ENCODE measurements at places on chromosomes 1 and 21.

GRCh38 chr1:4702932-4703331, 48.5 kb downstream of the AJAP1 start:
- DNase-seq: no peak

DNA sequence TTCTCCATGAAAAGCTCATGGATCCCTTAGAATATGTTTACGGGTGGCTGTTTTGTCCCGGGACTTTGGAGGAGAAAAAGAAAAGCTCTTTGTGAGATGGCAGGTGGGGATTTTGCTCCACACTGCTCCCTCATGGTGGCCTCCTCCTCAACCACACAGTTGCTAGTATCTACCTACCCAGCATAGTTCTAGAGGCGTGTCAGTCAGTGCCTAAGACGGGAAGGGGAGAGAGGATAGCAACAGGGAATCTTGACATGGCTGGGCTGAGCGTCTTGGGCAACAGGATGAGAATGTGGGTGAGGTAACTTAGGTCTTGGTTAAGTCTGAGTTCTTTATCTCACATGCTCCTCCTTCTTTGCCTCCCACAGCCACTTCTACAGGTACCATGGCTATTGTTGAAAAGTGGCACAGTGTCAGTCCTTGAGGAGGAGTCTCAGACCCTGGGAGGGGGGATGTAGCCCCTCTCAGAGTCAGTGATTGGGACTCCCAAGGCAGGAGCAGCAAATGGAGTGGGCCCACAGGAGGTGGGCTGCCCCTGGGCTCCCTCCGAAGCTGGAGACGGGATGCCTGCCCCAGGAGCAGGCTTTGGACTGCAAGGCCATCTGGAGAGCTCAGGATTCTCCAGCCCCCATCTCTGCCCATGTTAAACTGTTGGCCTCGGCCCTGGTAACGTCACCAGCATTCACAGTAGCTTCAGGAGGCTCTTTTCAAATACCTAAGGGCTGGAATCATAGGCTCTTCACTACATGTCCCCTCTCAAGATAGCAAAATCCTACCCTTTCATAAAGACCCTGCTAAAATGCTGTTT, 75.4 kb downstream of the TENT5C start:
- DNase-seq: no peak

GRCh38 chr21:46159390-46159789, 4.0 kb upstream of the FTCD start:
- no peak for DNase-seq

- no peak for DNase-seq
These were observed at the start of gene CASQ1 for GRCh38 chr1:160189649-160190625. Gene CASQ1, plus strand, starts transcription at chr1:160190575. Its CDS starts 177 bp downstream, at chr1:160190752.

DNA sequence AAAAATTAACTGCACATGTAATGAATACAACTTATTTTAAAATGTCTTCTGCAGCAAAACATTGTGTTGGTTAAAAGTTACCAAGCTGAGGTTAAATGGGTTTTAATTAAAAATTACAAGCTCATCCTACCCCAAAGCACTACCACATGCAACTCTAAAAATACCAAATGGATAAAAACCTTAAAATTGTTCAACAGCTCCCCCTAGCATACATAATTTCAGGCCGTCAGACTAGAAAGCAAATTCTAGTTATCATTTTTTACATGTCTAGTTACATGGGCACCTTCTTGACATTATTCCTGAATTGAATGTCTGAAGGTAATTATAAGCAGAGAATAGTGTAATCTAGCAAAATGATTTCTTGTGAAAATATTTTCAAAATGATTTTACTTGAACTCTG, 176.5 kb downstream of the C1orf21 start:
- no peak for DNase-seq

DNA sequence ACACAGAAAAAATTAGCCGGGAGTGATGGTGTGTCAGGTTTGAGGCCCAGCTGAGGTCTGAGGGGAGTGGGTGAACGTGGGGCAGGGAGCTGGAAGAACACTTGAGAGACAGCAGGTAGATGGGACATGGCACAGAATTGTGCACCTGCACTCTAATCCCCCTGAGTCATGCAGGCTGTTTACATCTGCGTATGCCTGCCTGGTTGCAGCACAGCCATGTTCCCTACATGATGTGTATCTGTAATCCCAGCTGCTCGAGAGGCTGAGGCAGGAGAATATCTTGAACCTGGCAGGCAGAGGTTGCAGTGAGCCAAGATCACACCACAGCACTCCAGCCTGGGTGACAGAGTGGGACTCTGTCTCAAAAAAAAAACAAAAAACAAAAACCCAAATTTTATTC, 44.8 kb downstream of the ATP5PO start:
- no peak for DNase-seq

- no peak for DNase-seq
These were observed 16.5 kb upstream of the KLHDC8A start for GRCh38 chr1:205373022-205373797.

DNA sequence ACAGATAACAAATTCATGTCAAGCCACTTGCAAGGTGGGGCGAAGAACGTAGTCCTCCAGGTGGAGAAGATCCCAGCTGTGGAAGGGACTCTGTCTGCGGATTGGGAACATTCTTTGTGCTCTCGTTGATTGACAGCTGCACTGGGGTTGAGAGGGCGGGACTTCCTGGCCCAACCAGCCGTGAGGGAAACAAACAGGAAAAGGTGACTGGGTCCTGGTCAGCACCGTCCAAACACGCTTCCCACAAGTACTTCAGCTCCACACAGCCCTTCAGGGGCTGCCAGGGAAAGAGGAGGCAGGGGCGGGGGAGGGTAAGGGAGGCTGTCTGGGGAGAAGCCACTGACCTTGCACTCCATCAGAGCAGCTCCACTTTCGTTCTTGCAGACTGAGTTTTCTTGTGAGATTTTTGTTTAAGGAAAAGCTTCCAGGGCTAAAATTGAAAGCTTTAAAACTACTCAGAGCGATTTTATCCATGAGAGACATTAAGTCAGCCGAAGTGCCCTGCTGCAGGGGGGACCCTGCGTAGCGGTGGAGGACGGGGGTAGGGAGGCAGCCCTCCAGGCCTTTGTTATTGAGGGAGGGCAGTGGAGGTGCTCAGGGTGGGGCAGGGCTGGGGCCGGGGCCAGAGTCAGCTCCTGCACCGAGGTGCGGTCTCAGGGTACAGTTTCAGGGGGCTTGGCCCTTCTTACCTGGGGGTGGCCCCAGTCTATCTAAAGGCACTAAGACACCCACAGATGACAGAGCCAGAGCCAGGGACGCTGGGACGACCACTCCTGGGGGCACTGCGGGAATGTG, 21.6 kb upstream of the STUM start:
- no peak for DNase-seq

- no peak for DNase-seq
These were observed 569 bp downstream of the TRABD2B start for GRCh38 chr1:47996406-47997226.

GRCh38 chr1:27821761-27822315, 8.7 kb upstream of the PPP1R8 start:
- DNase-seq: no peak

DNA sequence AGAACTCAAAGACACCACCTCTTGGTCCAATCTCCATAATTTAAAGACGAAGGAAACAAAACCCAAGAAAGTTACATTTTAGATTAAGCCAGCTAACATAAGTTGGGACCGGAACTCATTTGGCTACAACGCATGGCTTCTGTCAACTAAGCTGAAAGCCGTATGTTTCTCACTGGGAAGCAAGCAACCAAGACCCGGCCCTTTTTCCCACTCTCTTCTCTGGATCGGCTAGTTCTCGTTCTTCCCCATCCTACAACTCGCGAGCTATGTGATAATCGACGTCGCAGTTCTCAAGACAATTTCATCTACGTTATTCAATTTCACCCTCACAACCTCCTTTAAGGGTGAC, 601 bp downstream of the CCT8 start:
- DNase-seq: no peak

- DNase-seq: no peak
These were observed 177.1 kb downstream of the HHAT start for GRCh38 chr1:210505601-210506496.

DNA sequence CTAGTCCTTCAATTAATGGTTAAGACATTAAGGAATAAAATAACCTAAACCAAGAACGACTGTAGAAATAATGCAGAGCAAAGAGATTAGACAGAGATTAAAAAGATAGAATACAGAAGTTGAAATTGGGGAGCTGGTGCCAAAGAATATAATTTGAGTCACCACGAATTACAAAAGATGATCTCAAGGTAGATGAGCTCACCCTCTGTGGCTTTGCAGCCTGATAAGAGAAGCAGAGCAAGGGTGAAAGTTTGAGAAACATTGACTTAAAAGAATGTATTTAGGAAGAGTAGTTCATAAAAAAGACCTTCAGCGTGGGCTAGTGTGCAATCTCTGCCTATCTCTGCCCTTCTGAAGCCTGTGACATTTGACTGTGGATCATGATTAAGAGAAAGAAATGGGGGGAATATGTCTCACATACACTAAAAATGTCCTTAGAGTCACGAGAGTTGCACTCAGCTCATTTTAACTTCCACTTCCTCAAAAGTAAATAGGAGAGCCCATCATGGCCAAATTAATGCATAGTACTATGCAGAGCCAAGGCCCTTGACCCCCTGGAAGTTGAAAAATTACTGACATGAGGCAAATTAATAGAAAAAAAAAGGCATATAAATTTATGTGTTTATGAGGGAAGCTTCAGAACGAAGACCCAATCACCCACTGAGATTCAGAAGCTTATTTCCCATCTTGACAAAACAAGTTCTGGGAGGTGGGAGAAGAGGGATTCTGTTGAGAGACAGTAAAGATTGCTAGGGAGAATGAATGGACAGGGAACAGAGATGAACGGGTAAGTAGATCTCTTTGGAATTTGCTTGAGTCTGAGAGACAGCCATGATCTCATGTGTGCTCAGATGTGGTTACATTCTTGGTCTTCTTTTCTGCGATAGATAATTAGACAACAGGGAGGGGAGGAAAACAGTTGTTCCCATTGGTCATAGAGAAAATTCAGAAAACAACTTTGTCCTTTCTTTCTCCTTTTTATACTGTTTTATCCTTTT, 395.4 kb upstream of the LRRC7 start:
- no peak for DNase-seq

DNA sequence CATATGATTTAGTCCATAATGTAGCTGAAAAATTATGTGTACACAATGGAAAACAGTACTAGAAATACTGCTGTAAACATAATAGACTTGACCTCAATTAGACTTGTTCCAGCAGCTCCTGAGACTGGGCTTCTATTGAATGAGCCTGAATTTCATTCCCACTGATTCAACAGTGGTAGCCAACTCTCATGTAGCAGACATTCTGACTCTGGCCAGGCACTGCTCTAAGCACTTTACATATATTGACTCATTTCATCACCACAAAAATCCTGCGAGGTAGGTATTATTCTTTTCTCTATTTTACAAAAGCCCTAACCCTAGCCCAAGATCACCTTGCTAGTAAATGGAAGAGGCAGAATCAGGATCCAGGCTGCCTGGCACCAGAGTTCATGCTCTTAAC, 12.8 kb upstream of the CTSS start:
- no peak for DNase-seq

- no peak for DNase-seq
These were observed 35.9 kb downstream of the FCER1A start for GRCh38 chr1:159338018-159338417.

GRCh38 chr1:206001476-206001888, 1.7 kb downstream of the RAB7B start:
- DNase-seq: no peak

DNA sequence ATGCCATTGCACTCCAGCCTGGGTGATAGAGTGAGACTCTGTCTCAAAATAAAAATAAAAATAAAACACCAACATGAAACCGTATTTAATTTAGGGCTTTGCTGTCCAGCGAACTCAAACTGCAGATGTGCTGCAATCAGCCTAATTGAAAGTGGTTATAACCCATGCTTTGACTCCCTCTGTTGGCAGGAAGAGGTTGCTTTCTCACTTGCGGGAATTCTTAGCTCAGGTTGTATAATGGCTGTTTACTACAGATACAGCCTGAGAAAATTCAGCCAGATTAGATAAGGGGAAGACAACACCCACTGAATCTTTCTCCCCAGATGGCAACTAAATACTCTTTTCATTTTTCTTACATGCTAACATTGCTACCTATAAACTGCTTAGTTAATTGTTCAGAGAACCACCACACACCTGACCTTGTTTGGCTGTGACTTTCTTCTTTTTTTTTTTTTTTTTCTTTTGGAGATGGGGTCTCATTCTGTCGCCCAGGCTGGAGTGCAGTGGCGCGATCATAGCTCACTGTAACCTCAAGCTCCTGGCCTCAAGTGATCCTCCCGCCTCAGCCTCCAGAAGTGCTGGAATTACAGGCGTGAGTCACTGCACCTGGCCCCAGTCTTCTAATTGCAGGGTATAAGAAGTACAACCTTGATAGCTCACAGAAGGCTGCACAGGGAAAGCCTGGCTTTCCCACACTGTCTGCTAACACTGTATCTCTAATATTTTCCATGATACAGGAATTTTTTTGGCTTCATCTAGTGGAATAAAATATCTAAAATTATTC, 34.6 kb downstream of the DNTTIP2 start:
- no peak for DNase-seq

DNA sequence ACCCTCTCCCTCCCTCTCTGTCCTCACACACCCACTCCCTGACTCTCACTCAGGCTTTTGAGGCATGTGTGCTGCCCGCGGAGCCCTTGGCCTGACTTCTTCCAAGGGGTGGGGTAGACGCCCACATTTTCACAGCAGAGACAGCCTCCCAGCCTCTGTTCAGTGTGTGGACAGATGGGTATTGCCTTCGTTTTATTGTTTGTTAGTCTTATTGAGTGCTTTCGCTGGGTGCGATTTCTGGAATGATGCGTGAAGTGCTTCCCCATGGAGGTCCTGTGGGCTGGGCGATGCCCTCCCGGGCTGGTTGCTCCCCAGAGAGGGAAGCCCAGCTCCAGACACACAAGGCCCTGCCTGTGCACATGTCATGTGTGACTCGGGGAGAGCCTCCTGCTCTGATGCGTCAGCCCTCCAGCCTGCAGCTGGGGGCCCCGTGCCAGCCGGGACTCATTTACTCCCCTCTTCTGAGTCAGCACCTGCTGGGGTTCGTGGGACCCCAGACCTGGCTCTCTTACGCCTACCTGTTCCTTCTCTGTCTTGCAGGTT, 14.7 kb downstream of the PDXK start:
- no peak for DNase-seq

- no peak for DNase-seq
These were observed 5.2 kb downstream of the LRRC7 start for GRCh38 chr1:69572921-69573320.

DNA sequence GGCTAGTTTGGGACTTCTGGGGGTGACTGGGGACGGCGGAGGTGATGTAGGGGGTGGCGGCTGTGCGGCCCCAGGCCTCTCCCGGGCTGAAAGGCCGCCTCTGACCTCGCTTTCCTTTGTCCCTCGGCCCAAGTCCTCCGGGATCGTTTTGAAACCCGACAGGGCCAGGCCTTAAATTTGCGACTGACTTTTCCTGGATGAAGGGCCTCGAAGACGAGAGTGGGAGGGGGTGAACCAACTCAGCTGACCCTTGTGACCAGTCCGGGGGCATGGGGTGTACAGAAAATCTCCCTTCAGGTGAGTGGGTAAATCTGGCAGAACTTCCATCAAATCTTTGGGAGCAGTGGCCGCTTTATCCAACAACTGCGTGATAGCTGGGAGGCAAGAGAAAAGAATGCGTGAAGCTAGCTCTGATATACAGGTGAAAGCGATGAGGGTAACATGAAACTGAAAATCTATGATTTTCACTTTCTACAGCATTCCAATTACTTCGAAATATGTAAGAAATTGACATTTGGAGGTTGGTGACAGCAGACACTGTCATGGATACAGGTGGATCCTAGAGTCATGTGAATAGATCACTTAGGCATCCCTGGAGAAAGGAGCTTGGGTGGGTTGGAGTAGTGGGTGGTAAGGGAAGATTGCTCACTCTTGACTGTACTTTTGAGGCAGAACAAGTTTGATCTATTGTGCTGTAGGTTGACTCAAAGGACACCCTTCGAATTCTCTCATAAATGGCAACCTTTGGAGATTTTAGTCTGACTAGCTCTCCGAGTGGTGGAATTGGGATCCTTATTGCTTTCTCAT, 885 bp downstream of the AHCYL1 start:
- DNase-seq: no peak
